AG10803 (cell line): ENCODE measurements at places on chromosomes 7 and 10.

- DNase-seq: no peak
Observed at GRCh38 chr7:122307228-122307621, 2.7 kb upstream of the FEZF1 start.

DNA sequence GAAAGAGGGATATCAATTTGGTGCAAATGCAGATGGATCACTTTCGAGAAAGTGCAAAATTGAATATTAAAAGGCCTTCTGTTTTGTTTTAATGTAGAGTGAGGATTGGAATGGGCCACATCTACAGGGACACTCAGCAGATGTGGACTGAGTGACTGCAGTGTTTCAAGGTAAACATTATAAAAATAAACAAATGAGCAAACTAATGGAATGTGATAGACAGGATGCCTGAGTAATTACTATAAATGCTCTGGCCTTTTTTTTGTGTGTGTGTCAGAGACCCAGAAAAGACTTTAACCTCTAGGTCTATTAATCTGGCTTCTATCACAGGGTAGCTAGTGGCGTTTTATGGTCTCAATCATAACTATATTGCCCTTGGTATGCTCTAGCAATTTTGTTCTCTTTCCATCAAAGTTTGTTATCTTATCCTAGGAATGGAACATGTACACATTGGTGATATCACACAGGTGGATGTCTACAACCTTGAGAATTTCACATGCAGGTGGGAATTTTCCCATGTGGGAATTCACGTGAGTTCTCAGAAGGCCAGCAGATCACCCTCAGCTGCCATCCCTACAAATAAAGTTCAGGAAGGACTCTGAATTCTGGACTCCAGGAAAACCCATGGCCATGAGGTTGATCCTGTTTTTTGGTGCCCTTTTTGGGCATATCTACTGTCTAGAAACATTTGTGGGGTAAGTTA lies at the start of gene CPA2:
Gene CPA2 (plus strand): TSS at position 606 of the 703 bp plus-strand sequence. CDS start 19 bp downstream, at position 625.
- DNase-seq: no peak

GRCh38 chr7:151394076-151395035 lies 15.5 kb downstream of the WDR86 start:
- DNase-seq: no peak

DNA sequence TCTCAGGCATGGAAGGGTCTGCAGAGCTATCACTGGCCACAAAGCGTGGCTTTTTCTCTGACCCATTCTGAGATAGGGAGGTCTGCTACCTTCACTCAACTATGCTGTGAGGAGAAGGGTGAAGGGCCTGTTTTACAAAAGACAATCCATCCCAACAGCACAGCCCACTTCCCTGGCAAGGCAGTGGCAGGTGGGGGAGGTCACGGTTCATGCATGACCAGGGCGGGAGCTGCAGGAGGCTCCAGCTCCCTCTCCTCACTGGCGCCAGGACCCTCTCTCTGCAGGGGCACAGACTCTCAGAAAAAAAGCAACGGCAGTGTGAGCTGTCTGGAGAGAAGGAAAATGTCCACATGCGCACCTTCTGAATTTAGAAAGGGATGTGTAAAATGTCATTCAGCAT lies 28.5 kb downstream of the GRB10 start:
- DNase-seq: no peak

- DNase-seq: no peak
Observed at GRCh38 chr7:96331233-96331632, 9.3 kb upstream of the SLC25A13 start.
